IPS DF 19.7 (cell line): ENCODE measurements at places on chromosomes 16 and 17.

DNA sequence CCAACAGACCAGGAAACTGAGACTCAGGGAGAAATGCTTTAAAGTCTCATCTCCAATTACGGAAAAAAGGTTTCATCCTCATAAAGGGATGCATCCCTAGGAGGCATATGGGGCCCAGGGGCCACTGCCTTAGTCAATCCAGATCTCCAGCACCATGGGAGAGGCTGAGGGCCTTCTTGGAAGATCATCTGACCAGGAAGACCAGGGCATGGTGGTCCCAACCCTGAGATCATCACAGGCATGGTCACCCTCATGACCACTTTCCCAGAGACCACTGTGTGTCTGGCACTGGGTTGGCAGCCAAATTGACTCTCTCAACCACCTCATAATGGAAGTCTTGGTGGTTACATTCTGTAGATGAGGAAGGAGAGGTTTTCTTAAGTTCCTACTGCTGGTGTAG is 23.4 kb upstream of the CES5A start:
- DNase-seq, result no peak

DNA sequence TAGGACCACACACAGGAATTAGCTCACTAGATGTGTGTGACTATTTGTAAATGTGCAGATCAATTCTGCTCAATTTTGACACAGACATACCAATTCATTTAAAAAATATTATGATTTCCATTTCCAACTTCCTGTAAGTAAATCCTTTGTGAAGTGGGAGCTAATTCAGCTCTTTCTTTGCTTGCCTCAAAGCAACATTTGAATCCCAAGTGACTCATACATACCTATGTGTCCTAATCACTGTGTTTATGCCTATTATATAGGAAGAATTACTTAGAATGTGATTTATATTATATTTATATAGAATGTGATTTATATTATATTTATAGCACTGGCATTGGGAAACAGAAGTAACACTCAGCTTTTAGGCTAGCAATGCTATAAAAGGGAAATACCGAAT is 195.9 kb upstream of the C17orf78 start:
- no peak for DNase-seq

- DNase-seq, result no peak
Observed at GRCh38 chr17:50325906-50326305, 20.0 kb upstream of the XYLT2 start.

DNA sequence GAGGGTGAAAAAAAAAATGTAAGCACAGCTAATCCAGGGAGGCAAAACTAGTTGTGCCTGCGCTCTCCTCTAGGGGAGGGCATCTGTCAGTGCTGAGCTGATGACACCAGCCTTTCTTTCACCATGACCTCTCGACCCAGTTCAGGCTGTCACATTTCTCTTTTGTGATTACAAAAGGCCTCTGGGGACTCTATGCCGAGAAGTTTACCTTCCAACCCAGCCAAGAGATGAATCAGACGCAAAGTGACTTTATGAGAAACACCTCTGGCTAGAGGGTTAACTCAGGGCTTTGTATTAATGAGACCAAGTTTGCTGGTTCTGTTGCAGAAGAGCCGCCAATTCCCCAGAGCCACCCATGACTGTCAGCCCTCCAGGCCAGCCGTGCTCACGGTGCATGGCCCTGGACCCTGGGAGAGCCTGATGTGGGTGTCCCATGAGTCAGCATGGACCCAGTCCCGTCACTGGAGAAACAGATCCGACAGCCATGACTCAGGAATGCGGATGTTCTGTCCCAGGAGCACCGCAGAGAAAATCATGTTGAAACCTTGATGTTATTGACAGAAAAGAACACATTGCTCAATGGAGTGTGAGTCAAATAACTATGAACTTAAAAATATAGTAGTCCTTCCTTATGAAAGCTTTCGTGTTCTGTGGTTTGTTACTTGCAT is 437.2 kb downstream of the HS3ST3B1 start:
- DNase-seq, result no peak

- no peak for DNase-seq
Observed at GRCh38 chr16:73159296-73159695, 111.4 kb upstream of the ZFHX3 start.

DNA sequence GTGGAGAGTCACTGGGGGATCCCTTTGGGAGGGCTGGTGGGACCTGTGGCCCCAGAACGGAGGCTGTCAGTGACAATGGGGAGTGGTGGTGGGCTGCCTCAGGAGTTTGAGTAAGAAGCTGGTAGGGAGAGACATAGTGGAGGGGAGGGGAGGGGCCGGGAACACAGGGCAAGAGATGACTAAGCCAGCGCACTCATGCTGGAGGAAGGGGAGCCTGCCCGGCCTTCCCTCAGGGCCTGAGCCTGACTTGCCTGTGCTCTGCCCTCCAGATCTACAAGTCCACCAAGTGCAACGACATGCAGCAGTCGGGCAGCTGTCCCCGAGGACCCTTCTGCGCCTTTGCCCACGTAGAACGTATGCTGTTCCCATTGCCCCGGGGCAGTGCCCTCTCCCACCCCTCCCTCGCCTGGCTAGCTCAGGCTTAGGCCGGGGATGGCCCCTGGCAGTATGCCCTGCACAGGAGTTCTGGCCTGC is 29.3 kb downstream of the UNC13D start:
- DNase-seq, result no peak

DNA sequence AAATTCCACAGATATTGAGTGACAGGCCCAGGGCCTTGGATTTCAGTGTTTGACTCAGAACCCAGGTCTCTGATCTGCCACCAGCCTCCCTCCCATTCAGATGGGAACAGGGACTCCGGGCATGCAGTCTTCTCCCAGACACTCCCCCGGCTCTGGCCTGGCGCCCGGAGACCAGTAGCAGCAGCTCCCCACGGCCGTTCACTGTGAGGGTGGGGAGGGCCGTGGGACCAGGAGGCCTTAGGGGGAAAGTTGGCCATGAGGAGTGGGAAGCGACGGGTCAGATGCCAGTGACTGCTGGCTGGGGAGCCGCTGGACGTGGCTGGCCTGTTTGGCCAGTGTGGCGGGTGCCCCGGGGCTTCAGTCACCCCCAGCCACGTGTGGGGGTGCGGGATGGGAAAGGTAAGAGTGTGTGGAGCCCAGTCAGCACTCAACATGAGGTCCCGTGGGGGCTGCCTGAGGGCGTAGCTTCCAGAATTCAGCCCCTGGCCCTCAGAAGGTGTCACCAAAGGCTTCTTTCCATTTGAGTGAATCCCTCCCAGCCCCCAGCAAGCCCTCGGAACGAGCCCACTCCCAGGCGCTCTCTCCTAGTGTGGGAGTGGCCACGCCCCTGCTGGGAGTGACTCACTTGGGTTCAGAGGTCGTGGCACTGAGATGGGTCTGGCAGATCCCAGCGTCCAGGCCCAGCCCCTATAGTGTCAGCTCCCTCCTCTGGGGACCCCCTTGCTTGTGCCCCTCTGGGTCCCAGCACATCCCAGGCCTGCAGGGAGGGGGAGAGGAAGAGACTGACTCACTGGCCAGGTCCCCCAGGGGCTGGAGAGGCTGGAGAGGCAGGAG is 309.4 kb downstream of the SEC14L1 start:
- DNase-seq, result no peak

- DNase-seq, result peak; percentile 83
Observed at GRCh38 chr16:57775661-57776469, 26.4 kb downstream of the KIFC3 start.

DNA sequence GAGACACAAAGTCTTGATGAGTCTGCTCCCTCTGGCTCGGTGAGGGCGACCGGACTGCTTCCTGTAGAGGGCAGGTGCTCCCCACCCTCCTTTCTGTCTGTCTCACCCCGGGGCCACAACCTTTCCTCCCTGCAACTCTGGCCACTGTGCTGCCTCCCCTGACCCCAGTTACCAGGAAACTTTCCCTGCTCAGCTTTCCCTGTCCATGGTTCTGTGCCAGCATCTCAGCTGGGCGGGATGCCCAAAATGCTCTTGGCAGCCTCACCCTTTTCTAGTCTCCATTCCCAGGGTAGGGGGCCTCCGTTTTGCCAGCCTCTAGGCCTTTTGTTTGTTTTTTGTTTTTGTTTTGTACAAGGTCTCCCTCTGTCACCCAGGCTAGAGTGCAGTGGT is 1.4 kb downstream of the PLD2 start:
- DNase-seq, result no peak

- DNase-seq, result no peak
Observed at GRCh38 chr16:88289968-88290401, 92.8 kb upstream of the ZNF469 start.

DNA sequence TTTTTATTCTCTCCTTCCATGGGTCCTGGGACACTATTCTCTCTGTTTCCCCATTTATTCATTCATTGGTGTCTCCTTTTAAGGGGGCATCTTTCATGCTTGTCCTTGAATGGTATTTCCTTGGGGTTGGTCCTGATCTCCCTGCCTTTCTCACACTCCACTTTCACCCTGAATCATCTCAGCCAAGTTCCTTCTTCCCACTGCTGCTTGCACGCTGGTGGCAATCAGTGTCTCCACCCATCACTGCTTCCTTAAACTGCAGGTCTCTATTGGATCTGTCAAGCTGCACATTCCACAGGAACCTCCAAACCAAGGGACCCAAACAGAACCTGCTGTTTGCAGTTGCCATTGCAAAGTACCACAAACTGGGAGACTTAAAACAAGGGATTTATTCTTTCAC is 89.3 kb upstream of the SDK2 start:
- DNase-seq, result no peak

- no peak for DNase-seq
Observed at GRCh38 chr17:33484559-33484958, 191.5 kb upstream of the ASIC2 start.

GRCh38 chr16:57999366-57999970 is 1.0 kb downstream of the ZNF319 start:
- DNase-seq, result no peak

- no peak for DNase-seq
Observed at GRCh38 chr16:1877089-1877488, 5.1 kb upstream of the MEIOB start.

- no peak for DNase-seq
Observed at GRCh38 chr16:88966986-88967829, 9.8 kb downstream of the CBFA2T3 start.

GRCh38 chr17:32489320-32490100 is 2.7 kb downstream of the CDK5R1 start:
- no peak for DNase-seq

GRCh38 chr17:1244606-1245012 is 25.6 kb upstream of the BHLHA9 start:
- DNase-seq, result no peak

DNA sequence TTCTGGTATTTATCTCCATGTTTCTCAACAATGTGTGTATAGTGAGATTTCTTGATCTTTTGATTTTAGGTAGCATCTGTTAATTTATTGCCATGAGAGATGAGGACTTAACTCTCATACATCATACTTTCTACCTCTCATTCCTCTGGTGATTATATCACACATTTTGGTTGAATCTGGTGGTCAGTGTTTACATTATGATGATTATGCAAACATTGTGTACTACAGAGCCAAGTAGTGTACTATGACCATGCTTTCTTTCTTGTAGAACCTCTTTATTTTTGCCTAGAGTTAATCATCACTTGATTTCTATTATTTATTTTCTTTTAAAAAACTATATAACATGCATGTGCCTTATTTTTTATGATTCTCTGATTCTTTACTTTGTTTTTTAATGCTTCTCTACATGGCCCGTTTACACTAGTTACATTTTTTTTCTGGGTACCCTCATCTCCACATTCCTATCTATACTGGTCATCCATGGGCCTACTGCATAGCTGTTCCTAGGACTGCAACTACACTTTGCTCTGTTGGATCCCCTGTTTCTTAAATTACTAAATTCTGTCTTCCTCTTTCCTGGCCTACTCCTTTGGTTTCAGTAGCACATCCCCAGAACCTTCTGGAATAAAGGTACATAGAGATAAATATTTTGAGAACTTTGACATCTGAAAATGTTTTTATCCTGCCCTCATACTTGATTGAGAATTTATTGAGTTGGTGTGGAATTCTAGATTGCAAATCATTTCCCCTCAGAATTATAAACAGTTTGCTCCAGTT is 63.0 kb upstream of the LRRC37A3 start:
- DNase-seq, result no peak

- DNase-seq, result no peak
Observed at GRCh38 chr16:4377573-4378154, 6.0 kb downstream of the VASN start.

GRCh38 chr16:19926449-19927390 is 42.1 kb upstream of the GPRC5B start:
- no peak for DNase-seq

DNA sequence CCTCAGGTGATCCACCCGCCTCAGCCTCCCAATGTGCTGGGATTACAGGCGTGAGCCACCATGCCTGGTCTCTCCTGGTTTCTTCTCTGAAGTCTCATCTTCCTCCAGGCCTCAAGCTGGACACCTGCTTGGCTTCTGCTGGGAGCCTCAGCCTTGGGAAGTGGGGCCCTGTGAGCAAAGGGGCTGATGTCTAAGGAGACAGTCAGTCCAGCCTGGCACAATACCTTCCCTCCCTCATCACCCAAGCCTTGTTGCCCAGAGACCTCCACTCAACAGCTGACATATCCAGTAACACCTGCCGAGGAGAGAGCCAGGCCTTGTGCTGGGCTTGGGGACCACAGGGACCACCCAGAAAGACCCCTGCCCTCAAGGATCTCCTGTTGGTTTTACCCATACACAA is 251.6 kb downstream of the GSG1L start:
- no peak for DNase-seq

- DNase-seq, result no peak
Observed at GRCh38 chr17:82752371-82753200, 721 bp downstream of the TBCD start.

DNA sequence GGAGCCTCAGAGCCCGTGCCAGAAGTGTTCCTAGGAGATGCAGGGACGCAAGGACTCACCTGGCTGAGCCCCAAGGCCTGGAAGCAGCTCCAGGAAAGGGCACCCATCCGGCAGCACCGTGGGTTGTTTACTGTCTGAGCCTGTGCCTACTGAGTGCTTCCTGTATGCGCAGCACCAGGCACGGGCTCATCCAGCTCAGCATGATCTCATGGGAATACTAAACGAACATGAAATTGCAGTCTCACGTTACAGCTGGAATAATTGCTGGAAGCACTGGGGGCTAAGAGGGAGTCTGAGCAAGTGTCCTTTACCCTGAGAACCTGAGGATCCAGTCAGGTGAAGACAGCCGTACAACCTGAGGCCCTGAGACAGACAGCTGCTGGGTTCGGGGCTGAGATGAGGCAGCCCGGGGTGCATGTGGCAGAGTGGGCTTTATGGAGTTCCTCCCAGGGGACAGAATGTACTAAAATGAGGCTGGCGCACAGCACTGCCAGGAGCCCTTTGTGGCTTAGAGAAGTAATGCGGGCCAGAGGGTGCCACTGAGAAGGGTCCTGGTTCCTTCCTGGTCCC is 5.4 kb downstream of the CTRL start:
- no peak for DNase-seq
